ENCODE measurements at places on chromosomes 1 and 21. TPM values are rescaled to one million over a fixed set of nuclear protein-coding genes. Genes with fewer than 3 reads are reported as not detected.

GRCh38 chr21:37043818-37044217, 29.1 kb downstream of the PIGP start:
- DNase-seq: no peak
- peaks cover 18% of the 10 kb centered on the region for H3K4me1 ChIP-seq
- H3K4me3 ChIP-seq: no peak overlapping the region

ARHGEF16 gene
- 28.0 TPM for total RNA-seq

CD48 gene
- total RNA-seq: not detected

DNA sequence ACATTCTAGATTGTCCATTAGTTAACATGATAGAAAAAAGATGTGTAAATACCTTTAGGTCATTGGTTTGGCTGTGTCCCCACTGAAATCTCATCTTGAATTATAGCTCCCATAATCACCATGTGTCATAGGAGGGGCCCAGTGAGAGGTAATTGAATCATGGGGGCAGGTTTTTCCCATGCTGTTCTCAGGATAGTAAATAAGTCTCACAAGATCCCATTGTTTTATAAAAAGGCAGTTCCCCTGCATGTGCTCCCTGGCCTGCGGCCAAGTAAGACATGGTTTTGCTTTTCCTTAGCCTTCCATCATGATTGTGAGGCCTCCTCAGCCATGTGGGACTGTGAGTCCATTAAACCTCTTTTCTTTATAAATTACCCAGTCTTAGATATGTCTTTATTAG, 32.5 kb upstream of the SLC44A5 start:
- H3K27me3 ChIP-seq: no peaks in the 10 kb centered on the region
- H3K4me3 ChIP-seq: no peak overlapping the region
- no peaks in the 10 kb centered on the region for H3K36me3 ChIP-seq
- H3K27ac ChIP-seq: no peak overlapping the region

GRCh38 chr1:241266121-241266520, 90.9 kb downstream of the RGS7 start:
- H3K27ac ChIP-seq: no peak overlapping the region
- no peak overlapping the region for H3K4me3 ChIP-seq
- H3K36me3 ChIP-seq: no peaks in the 10 kb centered on the region
- no peaks in the 10 kb centered on the region for H3K27me3 ChIP-seq

GRCh38 chr21:42055425-42055824, 15.7 kb upstream of the UMODL1 start:
- no peak overlapping the region for H3K27ac ChIP-seq
- H3K4me3 ChIP-seq: no peak overlapping the region
- peaks cover 19% of the 10 kb centered on the region for H3K27me3 ChIP-seq
- H3K4me1 ChIP-seq: peaks cover 21% of the 10 kb centered on the region
- peaks cover 6% of the 10 kb centered on the region for H3K36me3 ChIP-seq
- DNase-seq: no peak

DNA sequence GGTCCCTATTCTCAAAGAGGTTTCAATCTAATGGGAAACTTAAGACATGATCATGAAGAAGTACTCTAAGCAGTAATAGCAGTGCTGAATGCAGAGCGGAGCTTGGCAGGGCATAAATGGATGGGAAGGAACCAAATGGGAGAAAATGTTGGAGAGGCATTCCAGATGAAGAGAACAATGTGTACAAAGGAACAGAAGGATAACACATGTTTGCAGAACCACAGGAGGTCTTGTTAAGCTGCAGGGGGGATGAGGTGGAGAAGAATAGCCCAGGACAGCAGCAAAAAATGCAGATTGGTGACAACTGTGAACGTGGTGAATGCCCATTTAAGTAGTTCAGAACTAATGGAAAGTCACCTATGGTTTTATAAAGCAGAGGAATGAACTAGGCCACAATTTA, 99.1 kb downstream of the ASTN1 start:
- no peak overlapping the region for H3K4me3 ChIP-seq
- H3K27ac ChIP-seq: no peak overlapping the region
- H3K4me1 ChIP-seq: no peaks in the 10 kb centered on the region
- no peak for DNase-seq
- H3K27me3 ChIP-seq: peaks cover 78% of the 10 kb centered on the region

LRRC38 gene
- total RNA-seq: not detected

GRCh38 chr1:161267321-161267720, 8.8 kb downstream of the PCP4L1 start:
- H3K27ac ChIP-seq: no peak overlapping the region
- H3K27me3 ChIP-seq: peaks cover 41% of the 10 kb centered on the region

DNA sequence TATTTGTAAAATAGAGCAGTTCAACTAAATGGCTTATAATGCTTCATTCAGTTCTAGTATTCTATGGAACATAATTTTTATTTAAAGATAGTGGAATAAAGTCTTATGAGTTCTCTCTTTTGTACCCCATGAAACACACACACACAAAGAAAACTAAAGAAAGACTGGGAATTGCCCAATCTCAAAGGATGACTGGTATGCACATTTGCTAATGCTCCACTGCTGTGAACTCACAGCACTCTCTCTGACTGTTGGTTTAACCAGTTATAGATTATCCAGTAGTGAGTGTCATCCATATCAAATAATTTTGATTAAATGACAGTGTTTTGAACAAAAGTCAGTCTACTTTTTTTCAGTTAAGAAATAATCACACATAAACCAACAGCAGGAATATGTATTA, 1082.4 kb upstream of the B3GALT2 start:
- H3K27me3 ChIP-seq: no peaks in the 10 kb centered on the region
- no peak overlapping the region for H3K27ac ChIP-seq
- no peak overlapping the region for H3K4me3 ChIP-seq
- H3K4me1 ChIP-seq: no peaks in the 10 kb centered on the region

KRTAP19-4 gene
- not detected for total RNA-seq

CA14 gene
- 1.0 TPM for total RNA-seq

PADI6 gene
- not detected for total RNA-seq

KCNJ15 gene
- 34.8 TPM for total RNA-seq

- H3K27ac ChIP-seq: no peak overlapping the region
- no peaks in the 10 kb centered on the region for H3K36me3 ChIP-seq
- peaks cover 15% of the 10 kb centered on the region for H3K4me1 ChIP-seq
- H3K27me3 ChIP-seq: no peaks in the 10 kb centered on the region
- DNase-seq: no peak
These were observed 34.0 kb upstream of the ABCA4 start for GRCh38 chr1:94154989-94155388.

- H3K4me3 ChIP-seq: no peak overlapping the region
- no peaks in the 10 kb centered on the region for H3K36me3 ChIP-seq
These were observed 126.5 kb downstream of the CRYAA start for GRCh38 chr21:43295066-43295958.

OR2AK2 gene
- total RNA-seq: not detected

DNA sequence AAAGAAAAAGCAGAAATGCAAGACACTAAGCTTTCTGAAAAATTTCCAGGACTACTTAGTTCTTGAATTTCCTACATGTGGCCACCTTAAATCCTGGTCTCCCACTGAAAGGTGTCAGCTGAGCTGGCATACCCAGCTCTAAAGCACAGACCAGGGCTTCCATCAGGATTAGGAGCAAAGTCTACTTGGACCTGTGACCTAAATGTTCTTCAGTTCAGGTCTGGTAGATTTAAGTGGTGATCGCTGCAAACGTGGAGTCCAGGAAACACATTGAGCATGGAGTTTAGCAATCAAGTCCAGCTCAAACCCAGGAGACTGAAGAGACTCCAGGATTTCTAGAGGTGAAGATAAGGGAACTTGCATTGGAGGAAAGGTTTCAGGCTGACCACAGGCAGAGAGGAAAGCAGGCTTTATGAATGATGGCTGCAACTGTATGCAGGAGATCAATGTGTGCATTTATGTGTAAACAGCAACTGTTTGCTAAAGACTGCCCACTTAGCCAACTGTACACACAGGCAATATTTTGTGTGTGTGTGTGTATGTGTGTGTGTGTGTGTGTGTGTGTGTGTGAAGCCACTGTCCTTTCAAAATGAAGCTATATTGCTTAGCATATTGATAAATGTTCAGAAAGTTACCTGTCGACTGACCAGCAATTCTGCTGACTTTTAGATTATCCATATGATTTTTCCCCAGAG, 75.2 kb downstream of the LMX1A start:
- no peak for DNase-seq
- peaks cover 81% of the 10 kb centered on the region for H3K27me3 ChIP-seq
- H3K36me3 ChIP-seq: no peaks in the 10 kb centered on the region

S100A2 gene
- 14.1 TPM for total RNA-seq

ST6GALNAC3 gene
- total RNA-seq: 0.93 TPM

NBPF20 gene
- total RNA-seq: 5.3 TPM

DNA sequence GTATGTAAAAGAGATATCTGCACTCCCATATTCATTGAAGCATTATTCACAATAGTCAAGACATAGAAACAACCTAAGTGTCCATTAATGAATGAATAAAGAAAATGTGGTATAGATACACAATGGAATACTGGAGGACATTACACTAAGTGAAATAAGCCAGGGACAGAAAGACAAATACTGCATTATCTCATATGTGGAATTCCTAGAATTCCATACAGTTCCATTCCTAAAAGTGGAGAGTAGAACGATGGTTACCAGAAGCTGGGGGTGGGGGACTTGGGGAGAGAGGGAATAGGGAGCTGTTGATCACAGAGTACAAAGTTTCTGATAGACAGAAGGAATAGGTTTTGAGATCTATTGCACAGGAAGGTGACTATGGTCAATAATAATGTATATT, 7.4 kb downstream of the TMED5 start:
- no peak overlapping the region for H3K27ac ChIP-seq
- no peaks in the 10 kb centered on the region for H3K27me3 ChIP-seq
- no peak for DNase-seq
- H3K4me3 ChIP-seq: no peak overlapping the region
- peaks cover 9% of the 10 kb centered on the region for H3K36me3 ChIP-seq
